Activated CD4-positive, alpha-beta T cell treated with anti-CD3 and anti-CD28 coated beads, Interleukin-2, amount 10 ng/mL, durations not matched to agents 7 days and 5 days (primary cell): ENCODE measurements at places on chromosomes 3 and 15. TPM values are rescaled to one million over a fixed set of nuclear protein-coding genes. Genes with fewer than 3 reads are reported as not detected.

DNA sequence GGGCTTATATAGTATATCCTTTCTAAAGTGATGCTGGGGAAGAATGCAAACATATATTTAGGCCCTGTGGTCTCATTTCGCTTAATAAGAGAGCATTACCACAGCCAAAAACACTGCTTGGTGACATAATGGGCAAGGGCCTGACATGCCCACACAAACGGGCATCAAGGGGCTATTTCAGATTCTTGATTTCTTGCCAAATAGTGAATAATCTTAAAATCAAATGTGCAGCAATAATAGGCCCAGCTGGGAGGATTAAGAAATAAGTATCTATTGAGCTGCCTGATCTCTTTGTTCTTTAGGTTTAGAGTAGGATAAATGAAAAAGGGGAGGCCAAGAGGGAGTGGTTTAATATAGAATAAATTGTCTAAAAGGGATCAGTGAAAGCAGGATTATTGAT is 241.0 kb upstream of the GBE1 start:
- no peak for DNase-seq

Gene HOMER2
- 7.9 TPM for total RNA-seq

DNA sequence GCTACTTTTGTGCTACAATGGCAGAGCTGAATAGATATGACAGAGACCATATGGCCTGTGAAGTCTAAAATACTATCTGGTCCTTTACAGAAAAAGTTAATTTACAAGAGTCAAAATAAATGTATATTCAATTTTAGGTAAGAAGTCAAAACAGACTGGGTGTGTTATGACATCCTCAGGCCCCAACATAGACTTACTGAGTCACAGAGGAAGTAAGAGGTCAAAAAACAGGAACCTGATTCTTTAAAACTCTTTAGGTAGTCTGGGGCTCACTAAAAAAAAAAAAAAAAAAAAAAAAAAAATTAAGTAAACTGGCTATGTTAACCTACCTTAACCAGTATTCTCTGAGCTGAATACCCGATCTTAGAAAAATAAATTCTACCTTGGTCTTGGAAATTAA is 13.1 kb downstream of the DNAAF4 start:
- no peak for DNase-seq

- DNase-seq = no peak
These were observed 35.9 kb downstream of the ADCY5 start for GRCh38 chr3:123412811-123413604.

DNA sequence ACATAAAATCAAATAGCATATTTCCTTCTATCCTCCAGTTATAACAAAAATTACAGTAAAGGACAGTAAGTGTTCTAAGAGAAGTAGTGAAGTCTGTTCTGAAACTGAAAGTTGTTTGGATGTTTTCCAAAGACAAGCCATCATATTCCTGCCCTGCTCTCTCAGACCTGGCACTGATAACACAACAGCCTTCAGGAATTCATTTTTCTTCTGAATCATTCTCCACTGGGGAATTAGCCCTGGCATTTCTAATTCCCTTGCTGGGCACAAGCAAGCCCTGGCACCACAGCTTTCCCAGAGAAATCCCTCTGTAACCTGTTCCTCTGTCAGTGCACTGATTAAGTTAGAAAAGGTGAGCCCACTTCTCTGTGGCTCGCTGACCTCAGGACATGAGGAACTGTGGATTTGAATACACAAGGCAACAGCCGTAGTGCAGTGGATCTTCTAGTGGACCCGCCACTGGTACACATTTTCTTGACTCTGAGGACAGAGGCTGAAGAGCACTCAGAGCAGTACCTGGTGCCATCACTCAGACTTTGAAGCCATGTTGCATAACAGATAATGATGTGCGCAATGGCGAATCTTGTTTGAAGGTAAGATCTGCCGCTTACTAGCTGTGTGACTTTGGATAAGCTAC is 61.6 kb downstream of the WWTR1 start:
- no peak for DNase-seq

Gene EPM2AIP1
- total RNA-seq = 21.3 TPM

GRCh38 chr3:29346828-29347227 is 66.0 kb downstream of the RBMS3 start:
- no peak for DNase-seq
